D721Med (cell line): ENCODE measurements at places on chromosomes 4 and X.

- DNase-seq: no peak
Observed at GRCh38 chrX:129759576-129760061, 20.1 kb upstream of the SASH3 start.

GRCh38 chrX:7950865-7951264 is 23.7 kb upstream of the PNPLA4 start:
- no peak for DNase-seq

GRCh38 chr4:118941149-118941548 is 52.5 kb downstream of the SYNPO2 start:
- DNase-seq: no peak

DNA sequence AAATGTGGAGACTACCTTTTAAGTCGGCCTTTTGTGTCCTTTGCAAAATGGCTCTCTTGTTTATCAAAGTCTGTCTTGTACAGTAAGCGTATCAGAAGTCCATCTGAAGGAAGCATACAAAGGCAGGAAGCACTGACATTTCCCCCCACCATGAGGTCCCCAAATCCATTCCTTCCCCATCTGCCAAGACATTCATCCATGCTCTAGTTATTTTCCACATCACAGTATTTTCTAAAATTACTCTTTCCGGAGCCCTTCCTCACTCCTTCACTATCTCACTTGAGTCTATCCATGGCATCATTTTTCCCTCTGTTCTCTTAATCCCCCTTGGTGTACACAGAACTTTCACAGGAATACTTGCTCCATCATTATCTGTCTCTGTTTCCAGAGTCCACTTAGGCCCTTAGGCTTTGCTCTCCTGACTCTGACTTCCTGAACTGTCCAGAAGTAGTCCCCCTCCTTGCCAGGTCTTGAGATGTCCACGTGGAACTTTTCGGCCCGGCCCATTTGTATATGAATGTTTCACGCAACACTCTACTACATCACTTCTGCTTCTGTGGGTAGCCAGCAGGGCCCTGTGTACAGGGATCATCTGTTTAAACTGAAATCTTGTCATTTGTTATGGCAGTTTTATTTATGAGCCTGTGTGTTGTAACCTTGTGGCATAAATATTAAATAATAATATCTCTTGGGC is 2.1 kb downstream of the SEL1L3 start:
- no peak for DNase-seq

- no peak for DNase-seq
Observed at GRCh38 chr4:80017125-80017854, 55.7 kb downstream of the ANTXR2 start.

DNA sequence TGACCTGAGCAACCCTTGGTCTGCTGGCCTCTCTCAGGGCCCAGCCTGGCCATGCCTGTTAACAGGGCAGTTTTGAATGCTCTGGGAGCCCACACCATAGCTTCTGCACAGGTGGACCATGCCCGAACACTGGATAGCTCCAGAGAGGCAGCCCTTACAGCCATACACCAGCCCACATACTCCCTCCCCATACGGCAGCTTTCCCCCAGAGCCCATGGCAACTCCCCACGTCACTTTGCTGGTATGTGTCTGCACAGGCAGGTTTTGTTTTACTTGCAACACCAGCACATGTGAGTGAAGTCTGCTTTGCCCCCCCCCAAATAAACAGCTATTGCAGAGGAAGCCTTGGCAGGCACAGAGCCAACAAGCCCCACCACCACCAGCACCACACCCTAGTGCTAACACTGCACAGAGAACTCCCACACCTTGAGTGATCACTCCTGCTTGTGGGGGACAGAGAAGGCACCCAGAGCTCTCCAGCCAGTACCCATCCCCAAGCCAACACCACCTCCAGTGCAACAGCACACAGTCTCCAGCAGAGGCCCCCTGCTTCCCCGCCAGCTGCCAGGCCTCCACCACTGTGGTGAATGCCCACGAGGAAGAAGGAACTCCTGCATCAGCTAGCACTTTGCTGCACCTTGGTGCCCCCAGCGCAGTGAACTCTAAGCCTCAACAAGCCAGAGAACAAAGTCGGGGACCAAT is 87.3 kb downstream of the STPG2 start:
- no peak for DNase-seq

- DNase-seq: no peak
Observed at GRCh38 chrX:100650841-100651240, 6.8 kb downstream of the SRPX2 start.

GRCh38 chrX:47360423-47361179 is 9.8 kb upstream of the ZNF157 start:
- no peak for DNase-seq

DNA sequence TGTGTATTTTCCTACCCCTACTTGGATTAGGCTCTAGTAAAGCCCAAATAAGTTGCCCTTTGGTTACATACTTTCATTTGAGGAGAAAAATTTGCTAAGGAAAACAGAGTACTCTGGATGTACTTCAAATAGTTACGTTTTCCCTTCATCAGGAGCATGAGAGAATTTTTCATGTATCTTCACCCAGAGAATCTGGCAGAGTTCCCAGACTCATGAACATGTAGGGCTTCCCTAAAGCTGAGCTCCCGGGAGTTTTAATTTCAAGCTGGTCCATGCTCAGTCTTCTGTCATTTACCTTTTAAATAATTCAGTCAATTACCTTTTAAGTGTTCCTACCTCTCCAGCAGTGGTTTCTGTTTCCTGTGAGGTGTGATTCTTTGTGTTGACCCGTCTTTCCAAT is 367.5 kb upstream of the GRID2 start:
- DNase-seq: no peak

GRCh38 chr4:108533876-108534275 is 86.5 kb upstream of the RPL34 start:
- no peak for DNase-seq

GRCh38 chr4:21290562-21290961 is 590.3 kb downstream of the PACRGL start:
- DNase-seq: no peak

- no peak for DNase-seq
Observed at GRCh38 chrX:129781134-129781672, 1.5 kb downstream of the SASH3 start.

DNA sequence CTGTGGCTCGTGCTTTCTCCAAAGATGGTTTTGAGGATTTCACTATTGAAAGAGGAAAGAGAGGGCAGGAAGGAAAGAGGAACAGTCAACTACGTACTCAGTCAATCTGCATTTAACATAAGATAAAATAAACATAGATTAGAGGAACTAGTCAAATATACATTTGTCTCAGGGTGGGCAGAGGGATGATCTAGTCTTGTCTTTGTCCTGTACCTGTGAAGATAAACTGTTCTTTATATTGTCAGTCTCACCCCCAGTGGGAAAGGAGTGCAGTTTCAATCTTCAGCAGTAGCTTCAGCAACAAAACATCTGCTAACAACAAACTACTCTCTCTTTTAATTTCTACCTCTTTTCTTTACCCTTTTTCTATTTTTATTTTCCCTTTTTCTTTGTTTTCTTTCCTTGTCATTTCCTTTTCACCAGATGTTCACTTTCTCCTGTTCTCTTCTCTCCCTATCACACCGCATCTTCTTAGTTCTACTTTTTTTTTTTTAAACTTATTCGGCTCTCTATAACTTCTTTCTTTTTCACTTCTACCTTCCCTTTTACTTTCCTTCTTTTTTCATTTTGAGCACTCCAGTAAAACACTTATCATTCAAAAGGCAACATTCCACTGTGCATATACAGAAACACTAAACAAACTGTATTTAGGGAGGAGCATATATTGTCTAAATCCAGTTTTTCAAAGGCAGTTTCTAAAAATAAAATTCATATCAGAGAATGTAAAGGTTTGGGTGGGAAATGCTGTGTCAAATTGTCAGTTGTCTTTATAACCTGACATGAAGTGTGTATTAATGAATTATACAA is 51.4 kb upstream of the GUCY1A1 start:
- DNase-seq: no peak
